ENCODE measurements at places on chromosomes 13 and 19. TPM values are rescaled to one million over a fixed set of nuclear protein-coding genes. Genes with fewer than 3 reads are reported as not detected.

DNA sequence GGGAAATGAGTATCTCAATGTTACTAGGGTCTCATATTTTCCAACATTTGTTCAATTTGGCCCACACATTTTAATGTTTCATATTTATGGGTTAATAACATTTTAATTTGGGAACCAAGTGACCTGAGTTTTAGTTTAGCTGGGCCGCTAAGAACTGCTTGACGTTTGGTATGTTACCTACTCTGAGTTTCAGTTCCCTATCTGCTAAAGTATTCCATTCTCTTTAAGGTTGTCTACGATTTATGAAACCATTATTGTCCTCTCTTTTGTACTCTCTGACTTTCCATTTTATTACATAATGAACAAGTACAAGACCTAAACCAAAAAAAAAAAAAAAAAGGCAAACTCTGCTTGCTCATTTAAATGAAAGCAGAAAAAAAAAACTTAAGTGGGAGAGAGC, 89.9 kb downstream of the FGF14 start:
- DNase-seq: no peak

- no peak for DNase-seq
Observed at GRCh38 chr13:30141775-30142485, 165.4 kb downstream of the KATNAL1 start.

- DNase-seq: no peak
Observed at GRCh38 chr19:21910318-21910717, 74.3 kb upstream of the ZNF43 start.

The PRSS57 gene
- not detected for total RNA-seq

- peak; percentile 74 for DNase-seq
Observed at GRCh38 chr19:19628501-19629134, 598 bp upstream of the LPAR2 start.

- DNase-seq: no peak
Observed at GRCh38 chr13:50580684-50581305, 262.7 kb downstream of the DLEU7 start.
